CD4-positive, CD25-positive, alpha-beta regulatory T cell (primary cell): ENCODE measurements at places on chromosomes 13 and 19. TPM values are rescaled to one million over a fixed set of nuclear protein-coding genes. Genes with fewer than 3 reads are reported as not detected.

DNA sequence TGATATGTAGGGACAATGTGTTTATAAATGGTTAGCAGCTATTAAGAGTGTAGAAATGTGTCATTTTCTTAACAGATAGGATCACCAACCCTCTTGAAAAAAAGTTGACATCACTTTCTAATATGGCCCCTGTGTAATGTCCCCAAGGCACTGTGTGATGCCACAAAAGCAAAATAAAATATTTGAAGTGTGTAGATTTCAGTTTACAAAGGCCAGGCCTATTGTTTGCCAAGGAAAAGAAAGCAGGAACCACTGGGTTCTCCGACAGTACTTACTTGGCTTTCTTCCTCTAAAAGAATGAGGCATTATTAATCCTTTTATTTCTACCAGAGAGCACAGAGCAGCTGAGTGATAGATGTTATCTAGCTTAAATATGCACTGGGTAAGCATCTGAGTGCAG, 10.5 kb upstream of the GJA3 start:
- H3K27me3 ChIP-seq, result peaks cover 10% of the 10 kb centered on the region
- H3K36me3 ChIP-seq, result no peaks in the 10 kb centered on the region
- peaks cover 3% of the 10 kb centered on the region for H3K4me1 ChIP-seq
- H3K4me3 ChIP-seq, result no peak overlapping the region

- H3K27ac ChIP-seq, result no peak overlapping the region
- H3K27me3 ChIP-seq, result no peaks in the 10 kb centered on the region
- H3K4me1 ChIP-seq, result no peaks in the 10 kb centered on the region
Measured at GRCh38 chr13:75271846-75272245, 210.1 kb downstream of the TBC1D4 start.

DNA sequence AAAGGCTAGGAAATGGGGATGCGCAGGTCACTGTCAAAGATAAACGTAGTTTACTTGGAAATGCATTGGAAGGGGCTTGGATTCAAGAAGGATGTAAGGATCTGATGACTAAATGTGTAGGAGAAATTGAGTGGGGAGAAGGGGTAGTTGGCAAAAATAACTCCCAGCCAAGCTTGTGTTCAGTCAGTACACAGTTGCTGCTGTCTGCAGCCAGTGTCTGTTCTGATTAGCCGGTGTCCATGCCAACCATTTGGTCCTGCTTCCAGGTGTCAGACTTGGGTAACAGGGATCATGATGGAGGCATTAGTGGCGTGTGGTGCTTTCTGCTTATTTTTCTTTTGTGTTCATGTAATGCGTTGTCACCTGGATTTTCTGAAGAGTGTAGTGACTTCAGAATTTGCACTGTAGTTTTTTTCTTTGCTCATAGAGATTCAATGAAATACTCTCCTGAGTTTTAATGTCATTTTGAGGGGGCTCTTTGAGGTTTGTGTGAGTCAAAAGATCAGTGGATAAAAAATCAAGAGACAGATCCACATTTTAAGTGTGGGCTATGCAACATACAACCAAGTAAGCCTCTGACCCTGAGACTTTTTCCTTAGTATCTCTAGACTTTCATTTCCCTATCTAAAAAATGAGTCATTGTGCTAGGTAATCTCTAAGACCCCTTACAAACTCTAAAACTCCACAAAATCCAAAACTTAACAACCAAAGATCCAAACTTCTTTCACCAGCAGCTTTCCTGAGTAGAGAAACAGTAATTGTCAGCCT, 103.9 kb downstream of the WDFY2 start:
- no peak for DNase-seq
- H3K27me3 ChIP-seq, result no peaks in the 10 kb centered on the region
- no peak overlapping the region for H3K27ac ChIP-seq

DNA sequence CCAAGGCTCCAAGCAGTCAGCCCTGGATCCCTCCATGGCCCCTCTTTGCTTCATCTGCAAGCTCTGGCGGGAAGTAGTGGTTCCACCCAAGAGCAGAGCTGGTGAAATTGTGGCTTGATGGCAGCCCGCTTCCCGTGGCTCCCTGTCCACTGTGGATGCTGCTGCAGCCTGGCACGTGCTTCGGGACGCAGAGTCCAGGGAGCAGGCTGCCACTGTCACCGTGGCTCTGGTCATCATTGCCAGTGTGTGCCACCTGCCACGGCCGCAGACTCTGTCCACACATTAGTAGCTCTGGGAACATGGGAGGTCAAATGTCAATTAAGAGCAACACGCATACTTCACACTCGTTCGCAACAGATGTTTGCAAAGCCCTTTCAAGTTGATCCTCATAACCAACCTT, 40.8 kb upstream of the RNF17 start:
- no peak overlapping the region for H3K4me3 ChIP-seq
- H3K27me3 ChIP-seq, result no peaks in the 10 kb centered on the region

GRCh38 chr13:98752467-98753290, at the start of gene SLC15A1:
TSS of gene SLC15A1 (minus strand) at chr13:98752672. CDS start at chr13:98752598, 74 bp downstream.
- no peak within 1 kb of the TSS for H3K27ac ChIP-seq
- H3K4me3 ChIP-seq, result no peak within 1 kb of the TSS
- H3K27me3 ChIP-seq, result peaks cover 15% of the 10 kb centered on the region
- H3K4me1 ChIP-seq, result no peaks in the 10 kb centered on the region
- DNase-seq, result no peak

- no peak for DNase-seq
- no peaks in the 10 kb centered on the region for H3K27me3 ChIP-seq
- H3K4me3 ChIP-seq, result no peak overlapping the region
- no peaks in the 10 kb centered on the region for H3K36me3 ChIP-seq
Measured at GRCh38 chr13:66565279-66565678, 664.9 kb downstream of the PCDH9 start.

DNA sequence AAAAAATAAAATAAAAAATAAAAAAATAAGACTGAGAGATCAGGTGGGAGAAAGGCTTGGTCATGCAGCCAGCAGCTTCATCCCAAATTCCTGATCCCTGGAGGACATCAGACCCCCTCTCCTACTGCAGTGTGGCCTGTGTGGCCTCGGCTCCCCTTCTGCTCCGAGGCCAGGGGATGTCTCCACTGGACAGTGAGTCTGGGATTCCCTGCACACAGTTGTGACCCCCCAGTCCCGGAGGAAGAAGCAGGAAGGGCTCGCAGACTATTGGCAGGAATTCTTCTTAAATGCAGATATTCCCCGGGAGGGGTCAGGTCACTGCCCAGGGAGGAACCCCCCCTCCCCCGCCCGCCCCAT, 41.9 kb downstream of the ZNF627 start:
- H3K4me3 ChIP-seq, result no peak overlapping the region
- no peaks in the 10 kb centered on the region for H3K27me3 ChIP-seq
- DNase-seq, result no peak
- H3K27ac ChIP-seq, result no peak overlapping the region
- H3K4me1 ChIP-seq, result peaks cover 10% of the 10 kb centered on the region
- no peaks in the 10 kb centered on the region for H3K36me3 ChIP-seq

- peak overlapping the region; percentile 93 for H3K27ac ChIP-seq
- H3K4me3 ChIP-seq, result peak overlapping the region; percentile 96
- peak; percentile 80 for DNase-seq
- no peaks in the 10 kb centered on the region for H3K27me3 ChIP-seq
Measured at GRCh38 chr13:27425918-27426630, 1.7 kb downstream of the GTF3A start.

DNA sequence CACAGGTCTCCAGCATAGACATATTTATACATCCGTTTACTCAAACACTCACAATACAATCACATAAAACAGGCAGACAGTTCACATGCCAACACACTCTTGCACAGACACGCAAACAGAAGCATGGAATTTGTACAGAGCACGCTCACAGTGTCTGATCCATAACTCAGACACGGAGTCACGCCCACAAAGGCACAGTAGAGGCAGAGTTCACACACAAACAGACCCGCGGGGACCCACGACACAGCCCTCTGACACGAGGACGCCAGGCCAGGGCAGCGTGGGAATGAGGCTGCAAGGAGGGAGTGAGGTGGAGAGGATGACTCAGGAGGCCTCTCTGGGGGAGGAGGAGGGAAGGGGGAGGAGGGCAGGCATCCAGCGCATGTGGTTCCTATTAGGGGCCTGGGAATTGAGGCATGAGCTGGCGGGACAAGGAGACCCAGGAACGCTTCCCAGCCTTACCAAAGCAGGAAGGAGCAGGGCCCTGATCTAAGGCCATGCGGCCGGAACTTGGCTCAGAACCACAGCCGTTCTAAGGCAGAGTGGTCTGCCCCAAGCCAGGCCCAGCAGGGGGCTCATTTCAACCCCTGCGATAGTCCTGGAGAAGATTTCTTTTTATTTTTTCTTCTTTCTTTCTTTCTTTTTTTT, 9.1 kb upstream of the OLFM2 start:
- H3K36me3 ChIP-seq, result no peaks in the 10 kb centered on the region
- peaks cover 5% of the 10 kb centered on the region for H3K27me3 ChIP-seq
- H3K27ac ChIP-seq, result no peak overlapping the region
- H3K4me1 ChIP-seq, result no peaks in the 10 kb centered on the region
- H3K4me3 ChIP-seq, result no peak overlapping the region

DNA sequence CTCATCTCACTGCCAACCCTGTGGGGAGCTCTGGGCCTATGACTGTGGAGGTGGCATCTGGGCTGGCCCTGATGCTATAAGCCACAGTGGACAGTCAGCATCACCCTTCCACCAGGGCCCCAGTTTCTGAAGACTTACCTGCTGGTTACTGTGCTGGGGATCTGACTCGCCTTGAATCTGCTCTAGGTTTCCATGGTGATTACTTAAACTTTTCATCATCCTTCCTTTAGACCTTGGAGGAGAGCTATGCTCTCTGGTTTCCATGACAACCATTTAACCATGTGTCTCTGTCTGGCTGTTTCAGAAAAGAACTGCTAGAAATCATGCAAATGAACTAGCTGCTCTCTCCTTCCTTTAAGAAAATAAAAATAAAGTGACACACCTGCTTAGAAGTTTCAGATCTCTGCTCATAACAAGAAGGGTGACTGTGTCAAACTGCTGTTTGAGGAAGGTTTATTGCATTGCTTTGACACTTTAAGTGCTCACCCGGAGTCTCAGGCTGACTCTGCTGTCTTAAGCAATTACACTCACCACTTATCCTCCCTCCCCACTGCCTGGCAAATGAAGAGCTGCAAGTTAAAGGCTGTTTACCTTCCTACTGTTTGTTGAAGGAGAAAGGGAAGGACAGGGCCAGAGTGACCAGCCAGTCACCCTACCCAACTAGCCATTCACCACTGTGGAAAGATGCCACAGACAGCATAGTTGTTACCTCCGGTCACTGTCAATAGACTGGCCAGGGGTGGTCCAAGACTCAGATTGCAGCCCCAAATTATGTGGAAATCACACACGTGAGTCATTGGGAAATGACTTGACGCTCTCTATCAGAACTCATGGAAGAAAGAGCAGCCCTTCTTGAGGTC, 87.6 kb downstream of the HSPH1 start:
- no peak overlapping the region for H3K27ac ChIP-seq
- DNase-seq, result peak; percentile 9
- H3K4me1 ChIP-seq, result no peaks in the 10 kb centered on the region
- H3K4me3 ChIP-seq, result no peak overlapping the region

GRCh38 chr19:51430221-51430620, 12.8 kb upstream of the SIGLEC10 start:
- no peak overlapping the region for H3K27ac ChIP-seq
- H3K36me3 ChIP-seq, result no peaks in the 10 kb centered on the region
- H3K4me3 ChIP-seq, result no peak overlapping the region
- no peaks in the 10 kb centered on the region for H3K4me1 ChIP-seq

DNA sequence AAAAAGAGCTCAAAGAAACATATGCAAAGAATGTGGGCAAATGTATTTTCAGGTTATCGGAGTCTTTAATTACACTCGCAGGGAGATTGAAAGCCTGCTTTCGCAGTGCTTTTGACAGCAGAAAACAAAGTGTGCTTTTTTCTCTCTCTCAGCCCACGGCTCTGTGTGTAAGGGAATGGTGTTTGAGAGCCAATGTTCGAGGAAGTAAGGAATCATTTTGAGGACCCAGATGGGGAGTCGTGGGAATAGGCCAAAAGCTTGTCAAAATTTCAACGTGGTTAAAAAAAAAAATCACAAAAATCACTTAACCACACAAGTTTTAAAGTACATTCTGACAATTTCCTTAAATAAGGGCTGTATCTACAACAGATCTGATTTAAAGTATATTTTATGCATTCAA, 197.1 kb upstream of the IRS2 start:
- no peaks in the 10 kb centered on the region for H3K4me1 ChIP-seq
- no peaks in the 10 kb centered on the region for H3K36me3 ChIP-seq

GRCh38 chr13:52085421-52085820, 43.5 kb downstream of the NEK5 start:
- no peaks in the 10 kb centered on the region for H3K27me3 ChIP-seq
- H3K27ac ChIP-seq, result no peak overlapping the region
- no peaks in the 10 kb centered on the region for H3K36me3 ChIP-seq
- no peak overlapping the region for H3K4me3 ChIP-seq
- DNase-seq, result no peak

GRCh38 chr13:33797622-33798021, 20.3 kb upstream of the RFC3 start:
- H3K4me1 ChIP-seq, result no peaks in the 10 kb centered on the region
- H3K27me3 ChIP-seq, result no peaks in the 10 kb centered on the region
- H3K27ac ChIP-seq, result no peak overlapping the region

GRCh38 chr13:110289661-110290060, 17.3 kb downstream of the COL4A1 start:
- H3K27me3 ChIP-seq, result no peaks in the 10 kb centered on the region
- no peak for DNase-seq
- no peaks in the 10 kb centered on the region for H3K4me1 ChIP-seq

DNA sequence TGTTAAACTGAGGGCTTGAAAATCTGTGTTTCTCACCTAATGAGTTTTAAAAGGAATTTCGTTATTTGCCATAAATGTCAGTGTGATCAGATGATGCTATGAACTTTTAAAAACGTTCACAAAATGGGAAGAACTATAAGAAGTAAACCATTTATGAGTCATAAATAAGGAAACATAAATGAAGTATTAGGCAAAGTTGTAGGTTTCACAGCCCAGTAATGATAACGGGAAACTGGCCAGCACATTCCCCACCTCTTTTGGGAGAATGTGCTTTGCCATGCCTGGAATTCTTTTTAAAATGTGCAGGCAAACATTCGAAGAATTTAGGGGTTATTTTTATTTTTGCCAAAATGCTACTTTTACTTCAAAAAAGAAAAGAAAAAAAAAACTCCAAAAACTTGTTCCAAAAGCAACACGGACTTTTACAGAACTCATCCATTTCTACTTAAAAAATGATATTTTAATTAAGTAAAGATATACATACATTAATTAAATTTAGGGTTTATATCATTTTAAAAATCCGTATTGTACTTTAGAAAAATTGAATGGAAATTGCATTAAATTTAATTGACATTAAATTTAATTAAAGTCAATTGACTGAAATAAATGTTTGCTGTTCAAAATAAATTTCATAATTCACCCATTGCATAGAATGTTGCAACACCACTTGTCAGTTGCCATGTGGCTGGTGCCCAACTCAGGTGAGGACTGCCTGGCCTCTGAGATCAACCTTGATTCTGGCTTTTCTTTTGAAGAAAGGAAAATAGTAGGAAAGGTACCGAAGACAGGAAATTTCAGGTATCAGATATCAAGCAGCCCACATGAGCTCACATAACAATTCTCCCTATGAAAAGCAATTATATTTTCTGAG, 1198.5 kb downstream of the EFNB2 start:
- no peaks in the 10 kb centered on the region for H3K27me3 ChIP-seq
- H3K4me3 ChIP-seq, result no peak overlapping the region
- DNase-seq, result no peak
- no peaks in the 10 kb centered on the region for H3K36me3 ChIP-seq
- H3K4me1 ChIP-seq, result no peaks in the 10 kb centered on the region

TUBB4A gene
- 1.3 TPM for total RNA-seq

LENG9 gene
- 3.9 TPM for total RNA-seq

DENND1C gene
- 125 TPM for total RNA-seq

F10 gene
- total RNA-seq, result not detected

NTF4 gene
- not detected for total RNA-seq

ZNF66 gene
- total RNA-seq, result 7.4 TPM

MAP4K1 gene
- total RNA-seq, result 310 TPM

SMIM44 gene
- not detected for total RNA-seq

IFNL1 gene
- not detected for total RNA-seq

TEKTIP1 gene
- total RNA-seq, result 10.9 TPM

ELSPBP1 gene
- not detected for total RNA-seq

ZNF574 gene
- 24.0 TPM for total RNA-seq

C1QTNF9 gene
- 0.20 TPM for total RNA-seq
